ENCODE measurements at places on chromosomes 7 and 10.
A peak's percentile ranks its signal among the peaks of the same experiment; 100 is the strongest.

DNA sequence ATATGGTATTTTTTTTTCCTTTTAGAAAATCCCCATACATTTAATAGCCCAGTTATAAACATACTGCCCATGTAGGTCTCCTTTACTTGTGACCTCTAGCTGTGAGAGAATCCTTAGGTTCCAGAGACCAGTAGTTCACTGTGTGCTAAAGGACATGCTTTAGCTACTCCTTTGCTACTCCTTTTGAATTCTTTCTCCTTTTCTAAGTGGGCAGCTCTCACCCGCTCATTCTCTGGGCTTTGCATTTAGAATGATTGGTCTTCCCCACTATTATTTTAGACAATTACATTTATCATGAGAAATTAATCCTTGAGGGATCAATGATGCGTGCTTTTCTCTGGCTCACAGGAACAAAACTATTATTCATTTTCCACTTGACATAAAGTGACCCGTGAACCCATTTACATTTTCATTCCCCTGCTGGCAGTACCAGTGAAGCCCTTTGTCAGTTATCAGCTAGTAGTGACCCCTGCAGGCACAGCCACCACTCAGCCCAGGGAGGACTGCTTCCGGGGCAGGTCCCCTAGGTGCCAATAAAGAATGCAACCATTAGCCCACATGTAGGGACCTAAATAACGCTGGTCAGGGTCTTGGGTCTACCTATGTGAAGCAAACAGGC, 844.3 kb downstream of the CNTNAP2 start:
- DNase-seq, result no peak

DNA sequence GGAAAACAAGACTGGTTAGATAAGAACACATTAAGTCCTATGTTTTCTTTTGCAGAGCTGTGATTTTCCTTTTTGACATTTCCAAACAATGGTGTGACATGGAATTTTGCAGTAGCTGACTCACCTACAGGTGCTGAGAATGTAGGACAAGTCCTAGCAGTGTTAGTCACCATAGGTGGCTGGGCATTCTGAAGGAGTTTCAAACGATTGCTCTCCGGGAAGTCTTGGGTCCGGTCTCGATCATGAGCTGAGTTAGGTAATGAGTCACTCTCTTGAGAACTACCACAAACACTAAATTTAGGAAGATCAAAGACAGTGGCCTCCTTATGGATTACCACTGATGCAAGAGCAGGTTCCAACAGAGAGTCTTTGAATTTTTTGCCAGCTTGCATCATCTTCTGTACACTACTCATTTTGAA, 3.6 kb downstream of the FIGNL1 start:
- DNase-seq, result no peak

- DNase-seq, result no peak
Measured at GRCh38 chr10:42988069-42988468, 88.8 kb upstream of the RET start.

DNA sequence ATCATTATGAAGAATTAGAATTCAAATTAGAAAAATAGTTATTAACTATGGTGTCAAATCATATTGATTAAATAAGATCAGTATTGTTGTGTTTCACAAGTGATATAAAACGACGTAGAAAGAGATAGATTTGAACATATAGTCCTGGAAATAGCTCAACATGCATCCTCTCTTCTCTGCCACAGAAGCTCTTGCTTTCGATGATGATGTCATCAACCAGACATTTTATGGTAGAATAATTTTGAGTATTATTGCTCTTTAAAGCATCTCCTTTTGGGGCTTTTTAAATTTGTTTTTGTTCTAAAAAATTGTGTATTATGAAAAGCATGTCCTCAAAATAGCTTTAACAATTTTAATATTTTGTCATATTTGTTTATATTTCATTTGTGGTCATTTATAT, 95.0 kb downstream of the DGKB start:
- no peak for DNase-seq

GRCh38 chr7:127983804-127984332, 47.4 kb downstream of the LRRC4 start:
- no peak for DNase-seq

GRCh38 chr10:36748128-36748871, 377.1 kb upstream of the ANKRD30A start:
- no peak for DNase-seq

- DNase-seq, result no peak
Measured at GRCh38 chr10:42482411-42482810, 156.0 kb downstream of the ZNF33B start.

GRCh38 chr7:66429498-66430163, 199.1 kb upstream of the KCTD7 start:
- no peak for DNase-seq

DNA sequence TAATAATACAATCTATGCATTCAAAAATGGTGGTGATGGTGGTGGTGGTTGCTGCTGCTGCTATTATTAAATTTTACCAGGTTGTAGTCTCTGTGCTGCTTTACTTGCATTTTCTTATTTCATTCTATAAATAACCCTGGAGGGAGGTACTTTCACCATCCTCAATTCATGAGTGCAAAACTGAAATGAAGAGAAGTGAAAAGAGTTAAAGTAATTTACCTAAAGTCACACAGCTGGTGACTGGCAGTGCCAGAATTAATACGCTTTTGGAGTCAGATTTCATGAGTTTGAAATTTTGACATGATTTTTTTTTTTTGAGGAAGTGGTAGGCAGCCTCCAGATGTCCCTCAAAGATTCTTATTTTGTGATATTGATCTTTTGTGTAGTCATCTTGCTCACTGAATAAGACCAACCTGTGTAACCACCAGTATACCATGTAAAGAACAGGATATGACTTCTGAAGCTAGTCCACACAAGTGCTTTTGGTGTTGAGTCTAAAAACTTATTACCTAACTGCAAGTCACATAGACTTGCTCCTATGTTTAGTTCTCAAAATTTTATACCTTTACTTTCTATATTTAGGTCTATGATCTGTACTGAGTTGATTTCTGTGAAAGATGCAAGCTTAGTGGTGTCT, 218.8 kb downstream of the ZWINT start:
- DNase-seq, result no peak

DNA sequence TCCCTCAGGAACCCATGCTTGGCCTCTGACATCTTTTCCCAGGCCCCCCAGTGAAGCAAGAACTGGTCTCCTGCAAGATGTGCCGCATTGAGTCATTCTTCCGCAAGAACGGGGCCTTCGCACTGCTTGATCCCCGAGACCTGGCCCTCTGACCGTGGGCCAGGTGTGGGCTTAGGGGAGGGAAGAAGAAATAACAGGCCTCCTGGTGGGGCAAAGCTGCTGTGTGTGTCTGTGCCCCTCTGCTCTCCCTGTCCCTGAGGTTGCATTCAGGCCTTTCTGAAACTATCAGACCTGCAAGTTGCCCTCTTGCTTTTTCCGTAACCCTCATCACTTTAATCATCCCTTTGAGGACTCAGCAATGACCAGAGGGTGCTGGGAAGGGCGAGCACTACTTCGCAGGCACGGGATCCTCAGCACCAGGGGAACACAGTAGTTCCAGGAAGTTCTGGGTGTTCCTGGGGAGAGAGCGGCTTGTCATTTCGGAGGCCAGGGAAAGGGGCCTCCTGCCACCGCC, 6.0 kb downstream of the ATP6V1F start:
- DNase-seq, result no peak

DNA sequence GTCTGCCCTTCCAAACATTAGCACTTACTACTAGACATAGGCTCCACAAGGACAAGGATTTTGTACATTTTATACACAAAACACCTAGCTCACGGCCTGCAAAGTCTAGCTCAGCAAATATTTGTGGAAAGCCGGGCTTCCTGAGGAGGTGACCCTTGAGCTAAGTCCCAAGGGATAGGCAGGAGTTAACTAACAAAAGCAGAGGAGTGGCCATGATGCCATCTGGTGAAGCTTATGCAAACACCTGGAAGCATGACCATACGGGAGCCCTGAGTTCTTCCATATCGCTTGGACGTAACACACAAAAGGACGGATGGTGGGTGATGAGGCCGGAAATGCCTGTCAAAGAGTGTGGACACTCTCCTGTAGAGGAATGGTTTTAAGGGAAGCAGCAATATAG, 25.9 kb upstream of the YAE1 start:
- DNase-seq, result no peak

DNA sequence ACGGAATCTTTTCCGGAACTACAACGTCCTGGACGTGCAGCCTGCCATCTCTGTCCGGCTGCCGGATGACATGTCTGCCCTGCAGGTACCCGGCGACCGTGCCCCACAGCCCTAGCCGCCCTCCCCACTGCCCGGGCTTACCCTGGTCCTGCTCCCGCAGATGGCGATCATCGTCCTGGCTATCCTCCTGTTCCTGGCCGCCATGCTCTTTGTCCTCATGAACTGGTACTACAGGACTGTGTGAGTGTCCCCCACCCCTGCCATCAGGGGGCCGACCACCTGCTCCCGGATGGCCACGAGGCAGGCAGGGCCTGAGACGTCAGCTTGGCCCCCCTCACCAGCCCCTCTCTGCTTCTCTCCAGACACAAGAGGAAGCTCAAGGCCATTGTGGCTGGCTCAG, 38.0 kb upstream of the VSIR start:
- no peak for DNase-seq

GRCh38 chr7:111282626-111283025, 191.7 kb downstream of the LRRN3 start:
- no peak for DNase-seq

DNA sequence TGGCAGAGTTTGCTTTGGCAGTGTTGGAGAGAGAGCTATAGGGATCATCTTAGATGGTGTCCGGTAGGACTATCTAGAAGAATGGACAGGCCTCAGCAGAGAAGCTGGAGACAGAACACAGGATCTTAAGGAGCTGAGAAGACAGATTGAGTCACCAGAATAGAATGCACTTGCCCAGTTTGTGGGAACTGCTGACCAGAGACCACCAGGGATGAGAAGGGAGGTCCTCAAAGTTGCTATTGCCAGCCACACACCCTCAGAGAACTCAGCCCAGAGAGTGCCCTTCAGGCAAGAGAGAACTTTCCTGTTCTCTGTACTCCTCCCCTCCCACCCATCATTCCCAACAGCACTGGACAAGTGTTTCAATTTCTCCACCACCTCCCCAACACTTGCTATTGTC, 25.3 kb upstream of the GALNT11 start:
- no peak for DNase-seq

- DNase-seq, result no peak
Measured at GRCh38 chr10:112448888-112449287, 1.9 kb downstream of the VTI1A start.

- DNase-seq, result no peak
Measured at GRCh38 chr7:24737281-24737680, 20.0 kb downstream of the GSDME start.

DNA sequence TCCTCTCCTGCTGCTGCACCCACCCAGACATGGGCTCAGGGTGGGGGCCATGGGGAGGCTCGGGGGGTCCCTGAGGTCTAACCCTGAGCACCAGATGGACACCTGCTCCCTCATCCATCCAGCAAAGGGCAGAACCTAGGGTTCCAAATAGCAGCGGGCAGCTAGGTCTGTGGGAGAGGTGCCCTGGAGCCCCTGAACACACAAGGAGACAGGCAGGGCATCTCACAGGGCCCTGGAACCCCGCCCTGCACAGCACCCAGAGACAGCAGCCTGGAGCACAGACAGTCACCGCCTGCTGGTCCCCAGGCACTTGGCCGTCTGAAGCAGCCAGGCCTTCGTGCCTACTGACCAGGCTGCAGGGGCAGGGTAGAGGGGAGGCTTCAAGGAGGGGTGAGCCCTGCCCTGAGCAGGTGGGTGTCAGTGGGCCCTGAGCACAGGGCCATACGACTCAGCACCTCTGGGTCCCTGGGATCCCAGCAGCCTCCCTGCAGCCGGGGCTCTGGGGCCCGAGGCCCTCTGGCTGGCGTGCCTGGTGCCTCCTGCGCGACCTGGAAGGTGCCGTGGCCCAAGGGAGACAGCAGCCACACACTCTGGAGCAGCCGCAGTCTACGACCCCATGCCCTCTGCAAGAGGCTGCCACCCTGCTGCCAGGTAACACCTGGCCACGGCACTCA, 38.3 kb downstream of the GET4 start:
- DNase-seq, result no peak

GRCh38 chr7:74106846-74107245, 23.2 kb downstream of the LIMK1 start:
- DNase-seq, result no peak

- DNase-seq, result peak; percentile 90
Measured at GRCh38 chr10:88926566-88927415, 25.8 kb downstream of the ACTA2 start.

DNA sequence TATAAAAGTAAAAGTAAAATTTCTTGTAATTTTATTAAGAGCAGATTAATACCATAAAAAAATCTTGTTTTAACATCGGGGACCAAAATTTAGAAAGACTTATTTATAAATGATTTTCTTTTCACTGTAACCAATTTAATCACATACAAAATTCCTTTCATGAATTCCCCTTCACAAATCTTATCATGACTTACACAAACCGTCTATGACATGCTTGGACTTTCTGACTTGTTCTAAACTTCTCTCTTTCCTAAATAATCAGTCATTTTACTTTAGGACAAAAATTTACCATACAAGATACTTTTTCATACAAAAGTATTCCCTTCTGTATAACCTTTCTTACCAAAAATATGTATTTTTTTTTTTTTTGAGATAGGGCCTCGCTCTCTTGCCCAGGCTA, 9.3 kb downstream of the CROT start:
- DNase-seq, result no peak

DNA sequence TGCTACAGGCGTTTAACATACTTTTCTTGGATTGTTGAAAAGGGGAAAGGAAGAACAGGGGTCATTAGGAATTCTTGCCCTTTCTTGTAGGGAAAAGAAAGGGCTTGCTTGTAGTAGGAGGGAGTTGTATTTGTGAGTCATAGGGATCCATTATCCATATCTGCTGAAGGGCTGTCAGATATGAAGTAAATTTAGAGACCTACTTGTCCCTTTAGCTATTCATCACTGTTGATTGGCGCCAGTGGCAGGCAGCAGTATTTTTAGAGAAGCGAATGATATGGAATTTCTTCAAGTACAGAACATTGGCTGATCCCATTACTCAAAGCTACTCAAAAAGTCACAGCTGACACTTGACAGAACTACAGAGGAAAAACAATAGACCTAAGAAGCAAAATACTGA, 97.7 kb downstream of the CELF2 start:
- no peak for DNase-seq

DNA sequence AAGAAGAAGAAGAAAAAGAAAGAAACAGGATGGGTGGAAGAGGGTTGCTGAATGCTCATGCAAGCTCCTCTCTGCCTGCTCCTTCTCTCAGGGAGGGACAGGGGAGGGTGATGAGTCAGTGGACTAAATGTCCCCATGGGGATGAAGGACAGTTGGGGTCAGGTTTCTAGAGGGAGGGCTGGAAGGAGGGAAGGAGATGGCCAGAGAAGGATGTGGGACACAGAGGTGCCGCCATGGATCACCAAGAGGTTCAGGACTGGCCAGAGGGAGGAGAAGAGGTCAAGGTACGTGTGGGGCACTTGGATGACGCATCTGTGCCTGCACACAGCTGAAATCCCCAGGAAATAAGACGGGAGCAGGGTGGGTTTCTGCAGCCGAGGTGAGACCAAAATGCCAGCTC, 88.9 kb upstream of the GTF2I start:
- no peak for DNase-seq

GRCh38 chr10:3499120-3499519, 285.9 kb downstream of the KLF6 start:
- DNase-seq, result no peak
